Testis (tissue), 5 donors: ENCODE measurements at places on chromosomes 4 and X. TPM values are rescaled to one million over a fixed set of nuclear protein-coding genes. Genes with fewer than 3 reads are reported as not detected.

DNA sequence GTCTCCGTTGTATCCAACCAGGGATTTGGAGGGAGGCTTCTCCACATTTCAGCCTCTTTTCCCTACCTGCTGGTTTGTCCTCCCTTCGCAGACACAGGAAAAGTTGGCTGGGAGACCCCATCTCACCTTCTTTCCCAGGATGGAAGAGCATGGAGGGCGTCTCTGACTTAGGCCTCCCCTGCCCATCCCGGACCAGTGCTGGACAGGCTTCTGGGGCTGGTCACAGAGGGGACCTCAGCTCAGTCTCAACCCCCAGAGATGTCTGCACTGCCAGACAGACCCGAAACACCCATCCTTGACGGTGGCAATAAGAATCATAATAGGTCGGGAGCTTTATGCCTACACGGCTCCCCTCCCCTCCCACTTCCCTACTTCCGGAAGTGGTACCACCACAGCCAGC, 1.6 kb downstream of the WFS1 start:
- DNase-seq, result no peak

DNA sequence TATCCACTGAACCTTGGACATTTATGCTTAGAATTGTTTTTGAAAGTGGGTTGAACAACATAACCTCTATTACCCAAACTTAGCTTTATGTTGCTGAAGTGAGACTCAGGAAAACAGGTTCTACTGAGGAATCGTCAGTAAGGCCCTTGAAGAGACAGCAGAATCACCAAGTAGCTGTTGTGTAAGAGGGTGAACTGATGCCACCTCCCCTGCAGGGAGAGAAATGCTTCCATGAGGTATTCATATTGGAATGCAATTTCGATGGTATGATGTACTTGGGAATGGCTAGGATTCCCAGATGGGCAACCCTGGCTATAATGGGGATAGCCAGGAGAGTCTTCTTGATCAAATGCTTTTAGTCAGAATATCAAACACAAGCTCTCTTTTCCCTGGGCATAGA, 4.1 kb upstream of the SCRG1 start:
- no peak for DNase-seq

MAB21L2 gene
- total RNA-seq, result not detected

PFKFB1 gene
- 1.5 TPM for total RNA-seq

- DNase-seq, result no peak
Measured at GRCh38 chrX:149979126-149979644, 40.9 kb upstream of the EOLA2 start.

GRCh38 chrX:47060708-47061107, 17.5 kb upstream of the RGN start:
- no peak for DNase-seq

GRCh38 chrX:69072486-69073006, 92.7 kb downstream of the PJA1 start:
- no peak for DNase-seq

DNA sequence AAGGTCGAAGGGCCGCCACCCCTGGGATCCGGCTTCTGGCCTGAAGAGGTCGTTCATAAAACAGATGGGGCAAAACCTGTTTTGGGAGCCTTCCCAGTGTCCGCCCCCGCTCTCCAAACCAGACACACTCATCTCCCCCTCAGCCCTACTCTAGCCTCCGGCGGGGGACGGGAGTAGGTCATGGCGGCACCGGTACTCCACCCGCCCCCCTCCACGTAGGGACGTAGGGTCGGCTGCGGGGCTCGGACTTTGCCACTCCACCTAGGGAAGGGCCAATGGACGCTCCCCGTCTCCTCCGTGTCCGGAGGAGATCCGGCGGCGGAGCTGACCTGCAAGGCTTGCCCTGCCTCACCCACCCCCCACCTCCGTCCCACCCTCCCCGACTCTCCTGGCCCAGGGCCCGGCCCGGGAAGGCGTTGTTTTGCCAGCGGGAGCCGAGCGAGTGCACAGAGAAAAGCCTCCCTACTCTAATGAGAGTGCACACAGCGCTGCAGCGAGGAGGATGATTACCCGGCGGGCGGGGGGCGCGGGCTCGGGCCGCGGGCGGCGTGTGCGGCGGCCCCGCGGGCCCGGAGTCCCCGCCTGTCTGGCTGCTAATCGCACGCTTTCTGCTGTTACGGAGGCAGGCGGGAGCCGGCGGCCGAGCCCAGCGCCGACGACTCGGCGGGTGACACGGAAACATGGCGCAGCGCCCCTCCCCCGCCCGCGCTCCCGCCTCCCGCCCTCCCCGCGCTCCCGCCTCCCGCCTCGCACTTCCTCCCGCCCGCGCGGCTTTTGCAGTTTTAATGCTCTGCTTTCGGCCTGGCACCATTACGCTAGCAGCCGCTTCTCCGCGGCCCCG, 8.3 kb upstream of the BCOR start:
- DNase-seq, result peak; percentile 73

GRCh38 chr4:153471698-153472093, 5.5 kb downstream of the TMEM131L start:
- no peak for DNase-seq

GRCh38 chr4:166377578-166377977, 504.5 kb downstream of the TLL1 start:
- no peak for DNase-seq

IBSP gene
- total RNA-seq, result not detected

KLHL34 gene
- total RNA-seq, result 0.47 TPM

DNA sequence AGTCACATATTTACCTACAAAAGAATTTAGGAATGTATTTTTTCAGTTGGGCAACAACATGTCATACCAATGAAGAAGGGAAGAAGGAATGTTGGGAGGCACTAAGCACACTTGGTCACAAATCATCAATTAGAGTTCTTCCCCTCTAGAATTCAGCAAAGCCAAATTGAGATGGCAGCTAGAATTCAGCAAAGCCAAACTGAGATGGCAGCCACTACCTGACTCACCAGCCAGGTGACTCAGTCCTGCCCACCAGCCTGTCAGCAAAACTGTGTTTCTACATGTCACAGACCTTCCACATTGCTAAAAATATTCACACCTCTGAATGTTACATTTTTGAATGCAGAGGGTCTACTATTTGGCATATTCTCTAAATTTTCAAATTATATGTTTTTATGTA, 63.2 kb upstream of the NOCT start:
- DNase-seq, result no peak

GRCh38 chr4:90960840-90961239, 833.6 kb downstream of the CCSER1 start:
- DNase-seq, result no peak

DNA sequence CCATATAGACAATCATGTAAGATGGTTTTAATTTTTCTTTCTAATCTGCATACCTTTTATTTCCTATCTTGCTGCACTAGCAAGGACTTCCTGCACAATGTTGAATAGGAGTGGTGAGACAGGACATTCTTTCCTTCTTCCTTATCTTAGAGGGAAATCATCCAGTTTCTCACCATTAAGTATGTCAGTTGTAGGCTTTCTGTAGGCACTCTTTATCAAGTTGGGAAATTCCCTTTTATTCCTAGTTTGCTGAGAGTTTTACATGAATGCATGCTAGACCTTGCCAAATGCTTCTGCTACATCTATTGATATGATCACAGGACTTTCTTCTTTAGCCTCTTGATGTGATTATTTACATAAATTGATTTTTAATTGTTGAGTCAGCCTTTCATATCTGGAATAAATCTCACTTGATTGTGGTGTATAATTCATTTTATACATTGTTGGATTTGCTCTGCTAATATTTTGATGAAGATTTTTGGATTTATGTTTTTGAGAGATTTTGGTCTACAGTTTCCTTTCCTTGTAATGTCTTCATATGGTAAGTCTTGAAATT, 23.8 kb downstream of the RNF175 start:
- DNase-seq, result no peak

- no peak for DNase-seq
Measured at GRCh38 chr4:172648471-172648870, 520.1 kb upstream of the GALNT7 start.

GRCh38 chr4:76388160-76388908, 32.6 kb downstream of the CCDC158 start:
- DNase-seq, result no peak

DNA sequence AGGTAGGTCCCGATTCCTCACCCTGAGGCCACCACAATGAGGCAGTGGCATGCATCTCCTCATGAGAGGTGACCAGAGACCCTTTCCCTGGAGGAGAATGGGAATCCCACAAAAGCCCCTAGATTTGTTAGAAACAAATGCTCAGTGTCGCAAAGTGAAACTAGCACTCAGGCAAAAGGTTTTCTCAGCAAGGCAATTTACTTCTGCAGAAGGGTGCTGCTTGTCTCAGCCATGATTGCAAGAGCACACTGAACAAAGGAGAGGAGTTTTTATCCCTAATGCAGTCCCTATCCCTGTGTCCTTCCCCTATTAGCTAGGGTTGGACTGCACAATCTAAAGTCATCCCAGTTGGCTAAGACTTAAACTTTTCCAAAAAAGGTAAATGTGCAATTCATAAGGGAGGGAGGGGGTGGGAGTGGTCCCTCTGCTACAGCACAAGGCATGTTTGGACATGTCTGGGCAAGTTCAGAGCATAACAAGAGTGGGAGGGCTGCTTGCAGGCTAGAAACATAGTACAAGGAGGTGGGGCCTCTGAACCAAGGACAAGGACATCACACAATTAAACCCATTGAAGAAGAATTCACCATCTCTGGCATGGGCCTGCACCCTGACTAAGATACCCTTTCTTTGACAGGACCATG, 185.3 kb downstream of the CCNG2 start:
- no peak for DNase-seq

GRCh38 chrX:102154900-102155805, 624 bp downstream of the BEX5 start:
- DNase-seq, result peak; percentile 16

DNA sequence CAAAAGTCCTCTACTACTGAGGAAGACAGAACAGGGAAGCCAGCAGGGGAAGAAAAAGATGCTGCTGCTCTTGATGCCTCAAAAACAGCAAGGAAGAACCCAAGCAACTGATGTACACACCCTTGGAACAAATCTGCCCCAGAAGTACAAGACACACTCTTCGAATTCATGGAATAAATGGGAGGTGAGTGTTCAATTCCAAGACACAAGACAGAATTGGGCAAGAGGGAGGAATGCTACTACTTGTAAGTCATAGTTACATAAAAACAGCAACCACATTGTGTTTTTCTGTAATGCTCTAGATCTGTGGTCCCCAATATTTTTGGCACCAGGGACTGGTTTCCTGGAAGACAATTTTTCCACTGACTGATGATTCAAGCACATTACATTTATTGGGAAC, 58.0 kb upstream of the H2AZ1 start:
- no peak for DNase-seq

- DNase-seq, result no peak
Measured at GRCh38 chrX:19548934-19549333, 33.6 kb upstream of the MAP3K15 start.

UGT2A1 gene
- not detected for total RNA-seq

DNA sequence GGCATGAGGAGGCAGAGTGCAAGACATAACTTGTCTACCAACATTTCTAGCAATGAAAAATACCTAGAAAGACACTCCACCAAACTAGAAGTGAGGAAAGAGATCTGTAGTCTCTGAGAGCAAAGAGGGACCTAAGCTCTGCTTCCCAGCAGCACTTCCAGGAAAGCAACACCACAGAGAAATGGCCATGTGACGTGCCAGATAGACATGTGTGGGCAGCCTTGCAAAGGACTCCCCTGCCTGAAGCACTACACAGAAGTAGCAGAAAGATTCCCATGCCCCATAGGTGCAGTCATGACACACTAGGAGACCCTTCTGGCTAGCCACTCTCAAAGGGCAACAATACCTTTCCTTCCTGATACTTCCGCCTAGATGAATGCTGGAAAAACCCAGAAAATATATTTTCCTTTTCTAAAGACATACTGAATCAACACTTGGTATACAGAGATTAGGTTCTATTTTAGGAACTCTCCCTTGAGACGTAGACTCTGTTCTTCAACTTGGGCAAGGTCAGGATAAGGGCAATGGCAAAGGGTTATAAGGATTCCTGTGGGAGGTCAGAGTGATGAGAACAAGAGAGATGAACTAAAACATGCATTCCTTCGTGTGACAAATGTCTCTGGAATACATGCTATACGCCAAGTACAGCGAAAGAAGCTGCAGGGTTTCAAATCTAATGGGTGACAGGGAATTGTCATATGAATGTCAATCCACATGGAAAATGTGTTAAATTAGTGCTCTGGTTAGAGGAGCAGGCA, 187.5 kb upstream of the ETNPPL start:
- no peak for DNase-seq

- DNase-seq, result no peak
Measured at GRCh38 chrX:111779582-111779981, 96.4 kb upstream of the TRPC5OS start.

ASB9 gene
- total RNA-seq, result 83.0 TPM

DNA sequence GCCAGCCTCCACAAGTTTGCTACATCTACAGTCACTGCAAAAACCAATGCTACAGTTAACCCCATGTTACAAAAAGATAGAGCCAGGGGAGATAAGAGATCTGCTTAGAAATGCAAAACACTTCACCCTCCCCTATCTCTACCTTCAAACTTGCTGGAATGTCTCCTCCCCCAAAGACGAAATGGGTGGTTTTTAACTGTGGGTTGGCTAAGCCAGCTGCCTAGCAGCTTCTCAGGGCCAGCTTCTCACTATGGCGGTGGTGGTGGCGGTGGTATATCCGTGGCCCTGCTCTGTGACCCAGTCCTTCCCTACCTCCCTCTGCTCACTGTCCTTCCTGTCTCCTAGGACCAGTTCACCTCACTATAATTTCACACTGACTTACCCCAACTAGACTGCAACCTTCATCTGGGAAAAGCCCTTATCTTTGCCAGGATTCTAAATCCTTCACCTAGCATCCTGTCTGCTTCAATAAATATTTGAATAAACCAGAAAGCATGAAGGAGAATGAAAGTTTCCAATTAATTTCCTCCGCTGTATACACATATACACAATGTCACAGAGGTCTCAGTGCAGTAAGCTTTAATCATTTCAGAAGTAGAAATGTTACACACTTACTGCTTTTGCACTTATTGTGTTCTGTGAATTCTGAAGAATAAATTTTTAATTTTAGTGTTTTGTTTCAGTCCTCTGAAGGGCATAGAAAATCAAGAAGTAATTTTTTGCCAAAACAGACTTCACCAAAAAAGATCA, 46.3 kb downstream of the SH3KBP1 start:
- no peak for DNase-seq

GRCh38 chr4:101269682-101270081, 77.6 kb downstream of the PPP3CA start:
- no peak for DNase-seq

DNA sequence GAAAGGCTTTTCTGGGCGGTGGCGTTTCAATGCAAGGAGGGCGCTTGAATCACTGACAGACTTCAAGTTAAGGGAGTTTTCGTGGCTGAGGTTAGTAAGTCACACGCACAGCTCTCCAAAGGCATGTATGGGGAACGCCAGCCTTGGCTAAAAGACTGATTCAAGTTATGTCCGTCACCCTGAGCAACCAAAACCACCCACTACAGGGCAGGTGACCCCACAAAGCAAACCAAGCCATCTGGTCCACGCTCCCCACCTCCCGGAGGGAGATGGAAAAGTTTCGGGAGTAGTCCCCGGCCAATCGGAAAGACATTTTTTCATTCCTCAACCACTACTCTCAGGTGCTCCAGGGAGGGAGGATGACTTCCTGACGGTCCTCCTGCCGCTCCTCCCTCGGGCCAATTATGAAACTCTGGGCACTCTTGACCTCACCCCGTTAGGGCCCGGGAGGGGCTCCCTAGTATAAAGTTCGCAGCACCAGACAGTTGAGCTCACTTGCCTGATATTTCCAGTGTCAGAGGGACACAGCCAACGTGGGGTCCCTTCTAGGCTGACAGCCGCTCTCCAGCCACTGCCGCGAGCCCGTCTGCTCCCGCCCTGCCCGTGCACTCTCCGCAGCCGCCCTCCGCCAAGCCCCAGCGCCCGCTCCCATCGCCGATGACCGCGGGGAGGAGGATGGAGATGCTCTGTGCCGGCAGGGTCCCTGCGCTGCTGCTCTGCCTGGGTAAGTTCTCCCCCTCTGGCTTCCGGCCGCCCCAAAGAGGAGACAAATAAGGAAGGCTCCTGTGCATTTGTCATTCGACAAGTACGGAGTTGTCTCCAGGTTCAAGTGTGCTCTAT, at the start of gene EREG:
Gene EREG, plus strand, starts transcription at position 494 of the 840 bp plus-strand sequence. Its CDS starts 164 bp downstream, at position 658.
- peak; percentile 15 for DNase-seq
